ENCODE measurements at places on chromosomes 1 and 21.

DNA sequence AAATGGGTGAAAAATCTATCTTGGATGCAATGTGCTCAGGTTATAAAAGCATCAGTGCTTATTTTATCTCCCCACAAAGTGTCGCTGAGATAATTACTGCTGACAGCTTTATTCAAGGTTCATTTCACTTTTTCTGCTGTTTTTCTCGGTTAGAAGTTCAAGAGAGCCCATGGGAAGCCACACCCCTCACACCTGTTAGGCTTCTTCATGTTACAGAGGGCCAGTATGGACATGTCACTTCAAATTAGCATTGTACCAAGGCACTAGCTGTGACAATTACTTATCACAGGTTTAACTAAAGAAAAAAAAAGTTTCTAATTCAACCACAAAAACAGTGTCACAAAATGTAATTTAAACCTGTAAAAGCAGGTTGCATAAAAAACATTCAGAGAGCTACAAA is 187.3 kb upstream of the DMRTA2 start:
- peak; percentile 91 for DNase-seq

- no peak for DNase-seq
Measured at GRCh38 chr1:43345120-43345519, 7.5 kb downstream of the MPL start.

- no peak for DNase-seq
Measured at GRCh38 chr1:198040880-198041279, 115.9 kb upstream of the NEK7 start.

DNA sequence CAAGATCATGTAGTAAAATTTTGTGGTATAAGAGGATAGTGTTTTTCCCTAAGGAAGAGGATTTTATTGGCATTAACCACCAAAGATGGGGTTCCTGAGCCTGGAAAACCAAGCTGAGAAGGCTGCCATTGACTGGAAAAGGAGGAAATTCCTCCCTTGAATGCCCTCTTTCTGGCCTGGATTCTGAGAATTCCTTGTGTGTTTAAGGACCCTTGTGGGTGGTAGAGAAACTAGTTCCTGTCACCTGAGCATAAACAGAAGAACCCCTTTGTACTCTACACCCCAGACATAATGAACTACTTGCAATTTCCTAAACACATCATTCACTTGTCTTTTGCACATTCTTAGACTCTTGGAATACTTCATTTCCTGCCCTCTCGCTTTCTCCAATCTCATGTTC is 33.1 kb upstream of the CEP350 start:
- no peak for DNase-seq

DNA sequence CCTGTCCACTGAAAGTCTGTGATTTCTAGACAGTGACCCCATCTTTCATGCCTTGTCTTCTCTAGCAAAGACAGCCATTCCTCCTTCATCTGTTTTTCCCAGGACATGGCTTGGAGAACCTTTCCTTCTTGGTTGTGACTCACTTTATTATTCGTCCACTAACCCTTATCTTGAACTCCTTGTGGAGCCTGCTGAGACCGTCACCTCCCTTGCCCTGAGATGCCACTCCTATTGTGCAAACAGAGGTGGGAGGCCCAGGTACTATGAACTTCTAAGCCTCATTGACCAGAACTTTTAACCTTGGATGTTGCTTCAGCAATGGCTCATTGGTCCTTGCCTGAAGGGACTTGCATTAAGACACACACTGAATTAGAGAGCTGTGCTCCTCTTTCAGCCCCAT is 117.5 kb downstream of the FOXD2 start:
- no peak for DNase-seq

DNA sequence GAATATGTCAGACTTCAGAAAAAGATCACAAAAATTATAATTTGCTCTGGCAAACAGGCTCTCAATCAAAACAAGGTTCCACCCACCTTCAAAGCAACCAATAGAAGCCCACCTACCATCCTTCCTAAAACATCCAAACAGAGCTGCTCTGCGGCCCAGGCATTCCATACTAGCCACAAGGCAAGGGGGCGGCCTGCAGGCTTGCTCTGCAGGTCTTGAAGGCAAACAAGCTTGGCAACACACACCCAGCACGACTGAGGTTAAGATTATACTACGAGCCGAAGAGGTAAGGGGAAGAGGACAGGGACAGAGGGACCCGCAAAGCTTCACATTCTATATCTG is 207.3 kb downstream of the SLC45A1 start:
- DNase-seq, result no peak

DNA sequence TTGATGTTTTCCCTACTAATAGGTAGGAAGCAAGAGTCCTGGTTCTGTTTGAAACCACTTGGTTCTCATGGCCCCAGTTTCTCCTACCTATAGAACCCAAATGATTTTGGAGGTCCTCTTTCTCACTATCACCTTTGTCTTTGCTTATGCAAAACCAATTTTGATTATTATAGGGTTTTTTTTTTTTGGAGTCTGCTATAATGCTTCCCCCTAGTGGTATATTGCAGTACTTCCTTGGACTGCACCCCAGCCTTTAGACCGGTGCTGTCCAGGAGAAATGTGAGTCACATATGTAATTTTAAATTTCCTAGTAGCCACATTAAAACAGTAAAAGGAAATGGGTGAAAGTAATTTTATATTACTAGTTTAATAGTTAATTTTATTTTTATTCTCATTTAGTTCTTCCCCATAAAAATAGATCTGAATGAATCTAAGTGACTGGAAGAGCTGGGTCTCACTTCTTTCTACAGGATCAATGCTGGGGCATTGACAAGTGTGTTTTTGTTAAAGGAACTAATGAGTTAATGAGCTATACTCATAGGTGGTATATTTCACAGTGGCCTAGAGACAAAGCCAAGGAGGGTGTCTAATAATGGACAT is 10.6 kb downstream of the FCMR start:
- DNase-seq, result peak; percentile 58

DNA sequence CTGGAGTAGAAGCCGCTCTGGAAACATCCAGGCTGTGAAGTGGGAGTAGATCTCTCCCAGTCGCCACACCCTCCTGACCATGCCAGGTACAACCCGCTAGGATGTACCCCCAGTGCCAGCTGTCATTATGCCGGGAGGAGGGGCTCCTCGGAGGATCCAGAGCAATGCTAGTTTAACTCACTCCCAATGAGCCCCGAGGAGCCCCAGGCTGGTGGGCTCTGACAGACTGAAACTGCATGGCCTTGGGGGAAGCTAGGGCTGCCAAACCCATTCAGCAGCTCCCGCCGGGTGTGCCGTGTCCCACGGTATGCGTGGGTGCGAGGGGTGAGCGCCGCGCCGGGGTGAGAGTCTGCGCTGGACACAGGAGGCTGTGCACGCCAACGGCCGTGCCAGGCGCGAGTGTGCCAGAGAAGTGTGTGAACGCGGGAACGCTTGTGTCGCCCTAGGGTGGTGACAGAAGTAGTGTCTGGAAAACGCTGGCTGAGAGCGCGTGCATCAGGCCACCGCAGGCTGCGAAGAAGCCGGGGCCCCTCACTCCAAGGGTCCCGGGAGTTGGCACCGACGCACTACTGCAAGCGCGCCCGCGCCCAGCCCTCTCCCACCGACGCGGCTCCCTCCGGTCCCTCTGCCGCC is 177.1 kb upstream of the EDN2 start:
- DNase-seq, result peak; percentile 11

GRCh38 chr1:59367301-59368007 is 70.6 kb downstream of the FGGY start:
- no peak for DNase-seq

- no peak for DNase-seq
Measured at GRCh38 chr1:78070210-78070609, 24.4 kb downstream of the GIPC2 start.

DNA sequence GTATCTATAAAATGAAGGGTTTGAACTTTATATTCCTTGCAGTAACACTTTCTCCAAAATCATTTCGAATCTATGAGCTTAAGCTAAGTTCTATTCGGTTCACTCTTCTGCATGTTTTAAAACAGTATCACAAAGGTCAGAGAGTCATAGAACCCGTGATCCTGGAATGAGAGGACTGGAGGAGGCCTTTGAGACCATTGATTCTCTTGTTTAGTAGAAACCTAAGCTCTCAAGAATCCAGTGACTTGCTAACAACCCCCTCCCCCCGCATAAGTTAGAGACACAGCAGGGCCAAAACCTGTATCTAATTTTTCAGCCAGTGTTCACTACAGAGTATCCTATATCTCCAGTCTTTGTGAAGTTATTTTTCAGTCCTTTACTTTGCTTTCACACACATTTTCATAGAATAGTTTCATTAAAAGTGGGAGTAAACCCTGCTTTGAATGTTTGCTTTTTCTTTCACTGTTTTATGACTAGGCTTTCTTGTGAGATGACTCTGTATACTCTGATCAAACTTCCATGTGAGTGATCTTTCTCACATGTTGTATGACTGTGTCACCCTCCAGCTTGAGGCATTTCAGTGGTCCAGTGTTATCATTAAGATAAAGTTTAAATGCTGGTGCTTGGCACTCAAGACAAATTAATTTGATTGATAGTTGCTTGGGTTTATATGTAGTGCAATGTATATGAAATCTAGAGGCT is 275.4 kb upstream of the SGIP1 start:
- DNase-seq, result no peak

DNA sequence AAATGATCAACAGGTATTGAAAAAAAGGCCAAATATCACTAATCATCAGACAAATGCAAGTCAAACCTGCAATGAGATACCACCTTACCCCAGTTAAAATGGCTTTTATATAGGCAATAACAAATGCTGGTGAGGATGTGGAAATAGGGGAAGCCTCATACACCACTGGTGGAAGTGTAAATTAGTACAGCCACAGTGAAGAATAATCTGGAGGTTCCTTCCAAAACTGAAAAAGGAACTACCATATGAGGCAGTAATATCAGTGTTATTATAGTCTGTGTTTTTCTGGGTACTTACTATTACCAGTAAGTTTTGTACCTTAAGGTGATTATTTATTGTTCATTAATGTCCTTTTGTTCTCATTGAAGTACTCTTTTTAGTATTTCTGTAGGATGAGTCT is 201.3 kb downstream of the MRPL39 start:
- DNase-seq, result no peak

DNA sequence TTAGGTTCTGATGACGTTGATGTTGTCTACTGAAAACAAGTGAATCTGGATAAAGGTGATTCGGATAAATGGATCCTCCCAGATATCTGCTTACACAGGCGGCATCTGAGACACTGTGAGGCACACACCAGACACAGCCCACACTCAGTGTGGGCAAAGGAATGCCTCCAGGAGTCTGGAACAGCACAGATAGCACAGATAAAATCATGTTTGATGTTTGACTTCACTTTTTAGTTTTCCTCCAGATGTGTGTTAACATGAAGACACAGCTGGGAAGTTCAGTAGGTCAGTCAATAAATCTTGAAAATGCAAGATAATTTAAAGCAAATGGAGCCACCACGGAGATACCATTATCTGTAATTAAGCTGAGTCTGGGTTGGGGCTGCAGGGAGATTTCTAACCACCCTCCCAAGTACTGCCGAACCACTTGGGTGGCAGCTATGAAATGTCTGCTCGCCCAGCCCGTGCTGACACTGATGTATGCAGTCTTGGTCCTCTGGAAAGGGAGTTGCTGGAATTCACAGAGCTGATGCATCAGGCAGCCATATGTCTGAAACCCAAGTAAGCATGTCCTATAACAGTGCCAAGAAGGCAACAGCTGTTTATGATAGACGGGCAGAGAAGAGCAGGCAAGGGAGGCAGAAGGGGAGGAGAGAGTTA is 11.7 kb downstream of the CAPN9 start:
- DNase-seq, result no peak

DNA sequence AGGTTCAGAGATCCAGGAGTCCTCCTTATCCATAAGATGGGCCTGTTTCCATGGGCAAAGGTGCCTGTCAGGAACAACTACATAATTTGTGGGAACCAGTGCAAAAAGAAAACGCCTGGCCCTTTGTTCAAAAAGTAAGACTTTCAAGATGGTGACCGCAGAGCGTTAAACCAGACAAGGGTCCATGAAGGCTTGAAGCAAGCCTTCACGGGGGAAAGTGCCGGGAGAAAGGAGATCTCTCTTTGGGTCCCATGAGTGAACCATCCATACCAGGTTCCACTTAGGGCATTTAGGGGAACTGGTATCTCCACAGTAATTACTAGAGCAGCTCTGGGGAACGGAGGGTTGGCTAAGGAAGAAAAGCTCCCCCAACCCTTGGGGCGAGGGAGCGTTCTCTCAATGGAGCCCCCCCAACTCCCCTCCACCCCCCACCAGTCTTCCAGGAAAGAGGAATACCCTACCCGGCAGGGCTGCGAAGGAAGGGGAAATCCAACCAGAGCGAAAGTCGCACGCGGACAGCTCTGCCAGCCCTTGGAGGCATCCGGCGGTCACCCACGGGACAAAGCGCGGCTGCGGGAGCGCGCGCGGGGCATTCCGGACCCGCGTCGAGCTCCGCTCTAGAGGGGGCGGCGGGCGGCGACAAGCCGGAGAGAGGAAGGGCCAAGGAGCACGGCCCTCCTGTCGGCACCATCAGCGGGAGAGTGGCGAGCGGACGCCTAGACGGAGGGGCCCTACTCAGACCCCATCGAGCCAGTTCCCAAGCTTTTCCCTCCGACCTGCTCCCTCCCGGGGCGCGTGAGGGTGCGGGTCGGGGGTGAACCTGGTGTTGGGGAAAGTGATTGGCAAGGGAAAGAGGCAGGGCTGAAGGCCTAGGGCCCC is 687 bp upstream of the RASSF5 start:
- no peak for DNase-seq

DNA sequence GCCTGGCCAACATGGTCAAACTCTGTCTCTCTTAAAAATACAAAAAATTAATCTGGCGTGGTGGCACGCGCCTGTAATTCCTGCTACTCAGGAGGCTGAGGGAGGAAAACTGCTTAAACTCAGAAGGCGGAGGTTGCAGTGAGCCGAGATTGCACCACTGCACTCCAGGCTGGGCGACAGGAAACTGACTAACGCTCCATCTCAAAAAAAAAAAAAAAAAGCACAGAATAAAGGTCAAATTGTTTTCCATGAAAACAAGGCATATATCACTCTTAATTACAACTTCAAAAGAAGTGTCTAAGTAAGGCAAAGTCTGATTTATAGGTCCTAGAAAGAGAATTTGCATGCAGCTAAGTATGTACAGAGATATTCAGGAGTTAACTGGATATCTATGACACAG is 25.6 kb downstream of the EYA3 start:
- no peak for DNase-seq

GRCh38 chr21:30336596-30336995 is 898 bp downstream of the KRTAP27-1 start:
- DNase-seq, result no peak

Measured in NCI-H1694 treated with DMSO at 0.1 percent for 48 hours (cell line).